Tibial nerve (tissue), 4 donors: ENCODE measurements at places on chromosomes 7 and 10. TPM values are rescaled to one million over a fixed set of nuclear protein-coding genes. Genes with fewer than 3 reads are reported as not detected.

The KAZALD1 gene
- total RNA-seq, result 8.4 TPM

The WDR37 gene
- total RNA-seq, result 14.4 TPM

The CHAT gene
- not detected for total RNA-seq

The AZGP1 gene
- total RNA-seq, result 182 TPM

The ZNF503 gene
- 15.9 TPM for total RNA-seq

The FAM13C gene
- total RNA-seq, result 36.9 TPM

The CALHM3 gene
- total RNA-seq, result not detected

The UCN3 gene
- total RNA-seq, result not detected

The NEBL gene
- 39.1 TPM for total RNA-seq

The RUFY2 gene
- total RNA-seq, result 31.7 TPM

- no peak for DNase-seq
Measured at GRCh38 chr7:90972906-90973550, 291.2 kb upstream of the FZD1 start.

DNA sequence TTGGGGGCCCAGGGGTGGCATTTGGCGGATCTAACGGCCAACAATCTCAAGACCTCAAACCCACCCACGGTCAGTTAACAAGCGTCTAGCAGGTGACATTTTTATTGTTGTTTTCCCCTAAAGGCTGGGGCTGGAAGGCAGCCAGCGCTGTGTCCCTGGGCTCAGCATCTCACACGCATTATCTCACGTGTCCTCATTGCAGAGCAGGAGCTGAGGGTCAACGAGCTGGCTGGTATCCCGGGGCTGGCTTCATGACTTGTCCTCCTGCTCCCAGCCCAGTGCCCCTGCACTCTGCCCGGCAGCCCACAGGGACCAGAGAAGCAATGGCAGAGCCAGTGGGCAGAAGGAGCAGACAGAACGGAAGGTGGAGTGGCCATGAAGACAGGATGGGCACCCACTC is 54.4 kb upstream of the TMEM273 start:
- DNase-seq, result no peak

- DNase-seq, result no peak
Measured at GRCh38 chr7:24721481-24722001, 35.7 kb downstream of the GSDME start.

- DNase-seq, result peak; percentile 23
Measured at GRCh38 chr10:11397980-11398580, 213.4 kb downstream of the USP6NL start.

DNA sequence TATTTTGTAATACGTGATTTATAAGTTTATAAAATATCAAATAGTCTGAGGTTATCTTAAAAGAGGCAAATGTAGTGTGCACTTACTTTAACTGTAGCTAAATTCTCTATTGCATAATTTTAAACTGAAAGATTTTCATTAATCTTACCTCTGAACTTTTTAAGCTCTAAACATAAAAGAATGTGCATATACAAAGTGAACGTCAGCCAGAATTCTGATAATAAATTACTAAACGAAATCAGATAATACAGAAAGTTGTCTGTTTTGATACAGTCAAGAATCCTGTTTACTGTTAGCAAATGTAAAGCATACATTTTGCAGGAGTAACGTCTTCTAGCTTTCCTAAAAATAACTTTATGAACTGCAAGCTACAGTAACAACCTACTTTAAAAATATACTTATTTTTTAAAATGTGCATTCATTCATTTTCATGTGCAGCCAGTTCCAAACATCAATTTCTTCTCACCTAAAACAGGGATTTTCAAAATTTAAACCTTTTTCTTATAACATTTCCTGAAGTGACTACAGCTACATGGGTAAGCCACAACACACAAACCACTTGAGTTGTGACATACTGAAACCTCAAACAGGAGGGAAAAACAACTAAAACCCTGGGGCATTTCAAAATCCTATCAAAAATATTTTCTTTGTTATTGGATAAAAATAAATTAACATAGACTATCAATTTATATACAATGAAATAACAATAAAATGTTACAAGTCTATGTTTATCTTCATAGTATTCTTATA is 92.7 kb downstream of the RNLS start:
- no peak for DNase-seq

- DNase-seq, result no peak
Measured at GRCh38 chr10:30576641-30577040, 52.9 kb downstream of the LYZL2 start.

- no peak for DNase-seq
Measured at GRCh38 chr7:19561121-19561805, 147.6 kb downstream of the POLR1F start.

- DNase-seq, result no peak
Measured at GRCh38 chr10:12509016-12509793, 159.9 kb downstream of the CAMK1D start.

GRCh38 chr7:47218378-47219176 is 363.3 kb downstream of the TNS3 start:
- DNase-seq, result no peak

- no peak for DNase-seq
Measured at GRCh38 chr7:101586906-101587677, 42.0 kb downstream of the MYL10 start.

GRCh38 chr10:44379907-44380306 is 5.0 kb downstream of the CXCL12 start:
- no peak for DNase-seq

GRCh38 chr10:97644936-97645335 is 4.5 kb downstream of the PI4K2A start:
- DNase-seq, result no peak

- no peak for DNase-seq
Measured at GRCh38 chr7:135800560-135800959, 51.9 kb upstream of the FAM180A start.

- no peak for DNase-seq
Measured at GRCh38 chr7:82605247-82605864, 161.8 kb upstream of the CACNA2D1 start.

DNA sequence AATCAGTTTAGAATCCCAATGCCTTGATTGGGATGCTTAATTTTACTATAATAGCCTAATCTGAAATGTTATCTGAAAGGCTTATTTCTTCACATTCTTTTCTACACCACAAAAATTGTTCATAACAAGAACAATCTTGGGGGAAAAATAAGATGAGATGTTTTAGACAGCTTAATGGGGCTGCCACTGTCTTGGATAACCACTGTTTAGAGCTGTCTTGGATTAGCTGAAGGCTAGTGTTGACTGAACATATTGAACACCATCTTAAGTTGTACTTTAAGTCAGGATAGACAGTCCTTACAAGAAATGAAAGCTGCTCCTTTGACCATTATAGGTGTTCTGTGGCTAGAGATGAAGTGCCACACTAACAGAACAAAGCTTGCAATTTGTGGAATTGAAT is 501.3 kb downstream of the GFRA1 start:
- DNase-seq, result no peak

GRCh38 chr7:122935620-122936019 is 49.4 kb upstream of the CADPS2 start:
- no peak for DNase-seq
